ENCODE measurements at places on chromosomes 3 and 15.

GRCh38 chr3:4565809-4566501 lies 72.8 kb downstream of the ITPR1 start:
- DNase-seq = no peak

DNA sequence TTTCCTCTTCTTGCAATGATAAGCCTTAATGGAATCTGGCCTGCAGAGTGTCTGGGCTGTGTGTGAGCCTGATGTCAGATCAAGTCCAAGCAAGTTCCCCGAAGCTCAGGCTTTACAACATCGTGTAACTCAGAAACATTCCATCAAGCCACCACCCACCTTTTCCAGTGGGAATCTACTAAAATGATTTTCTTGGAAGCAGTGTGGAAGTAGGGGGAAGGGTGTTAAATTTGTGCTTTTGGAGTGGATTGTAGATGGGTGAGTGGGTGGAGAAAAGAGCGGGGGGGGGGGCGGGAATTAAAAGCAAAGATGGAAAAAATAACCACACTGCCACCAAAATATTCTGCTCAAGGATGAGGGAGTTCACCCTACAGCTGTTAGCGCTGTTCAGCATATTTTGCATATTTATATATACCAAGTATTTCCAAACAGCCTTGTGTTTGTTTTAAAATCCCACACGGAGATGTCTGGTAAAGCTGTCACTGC lies 53.6 kb downstream of the VGLL3 start:
- no peak for DNase-seq

- no peak for DNase-seq
Measured at GRCh38 chr3:126343649-126344035, 13.6 kb downstream of the KLF15 start.

DNA sequence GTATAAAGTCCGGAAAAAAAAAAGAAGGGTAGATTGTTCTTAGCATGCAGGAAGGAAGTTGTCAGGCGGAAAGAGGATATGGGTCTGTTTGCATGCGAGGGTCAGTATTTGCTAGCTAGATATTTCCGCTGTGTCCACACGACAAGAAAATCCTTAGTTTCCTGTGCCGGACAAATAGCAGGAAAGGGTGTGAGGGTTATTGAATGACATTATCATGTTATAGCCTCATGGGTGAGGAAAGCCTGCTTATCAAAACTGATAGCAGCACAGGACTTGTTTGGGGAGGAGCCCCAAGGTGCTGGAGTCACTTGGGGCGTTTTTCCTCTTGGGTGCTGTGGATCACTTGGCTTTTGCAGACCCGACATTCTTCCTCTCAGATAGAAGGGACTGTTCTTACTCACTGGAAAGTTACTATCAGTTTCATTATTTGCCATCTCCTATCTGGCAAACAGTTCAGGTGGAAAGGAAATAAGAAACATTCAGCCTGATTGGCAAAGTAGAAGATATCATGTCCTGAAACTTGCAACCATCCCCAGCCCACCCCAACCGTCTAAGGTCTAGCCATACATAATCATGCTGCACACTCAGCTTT lies 127.2 kb upstream of the DPH6 start:
- no peak for DNase-seq

DNA sequence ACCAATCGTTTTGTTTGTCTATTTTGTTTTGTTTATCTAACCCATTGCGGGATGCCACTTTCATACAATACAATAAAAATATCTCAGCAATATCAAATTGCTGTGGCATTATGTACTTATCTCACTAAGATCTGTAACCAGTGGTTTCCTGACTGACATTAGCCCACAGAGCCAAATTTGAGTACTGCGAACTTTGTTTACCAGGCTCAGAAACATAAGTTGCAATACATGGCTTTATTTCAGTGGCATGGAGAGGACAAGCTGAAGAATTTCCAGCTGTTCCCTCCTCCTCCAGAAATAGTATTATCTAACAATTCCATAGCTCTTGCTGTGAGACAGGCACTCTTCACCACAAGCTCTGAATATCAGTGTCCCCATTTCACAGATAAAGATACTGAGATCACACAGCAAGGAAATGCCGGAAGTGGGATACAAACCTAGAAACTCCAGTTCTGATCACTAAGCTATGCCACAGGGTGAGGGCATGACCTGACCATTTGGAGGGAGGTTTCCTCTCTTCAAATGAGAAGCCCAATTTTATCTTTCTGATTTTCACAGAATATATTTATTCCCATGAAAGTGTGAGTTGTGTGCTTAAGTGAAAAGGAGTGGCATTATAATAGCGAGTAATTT lies 469.9 kb upstream of the CBLB start:
- DNase-seq = no peak

GRCh38 chr3:27752926-27753325 lies 30.8 kb upstream of the EOMES start:
- no peak for DNase-seq

DNA sequence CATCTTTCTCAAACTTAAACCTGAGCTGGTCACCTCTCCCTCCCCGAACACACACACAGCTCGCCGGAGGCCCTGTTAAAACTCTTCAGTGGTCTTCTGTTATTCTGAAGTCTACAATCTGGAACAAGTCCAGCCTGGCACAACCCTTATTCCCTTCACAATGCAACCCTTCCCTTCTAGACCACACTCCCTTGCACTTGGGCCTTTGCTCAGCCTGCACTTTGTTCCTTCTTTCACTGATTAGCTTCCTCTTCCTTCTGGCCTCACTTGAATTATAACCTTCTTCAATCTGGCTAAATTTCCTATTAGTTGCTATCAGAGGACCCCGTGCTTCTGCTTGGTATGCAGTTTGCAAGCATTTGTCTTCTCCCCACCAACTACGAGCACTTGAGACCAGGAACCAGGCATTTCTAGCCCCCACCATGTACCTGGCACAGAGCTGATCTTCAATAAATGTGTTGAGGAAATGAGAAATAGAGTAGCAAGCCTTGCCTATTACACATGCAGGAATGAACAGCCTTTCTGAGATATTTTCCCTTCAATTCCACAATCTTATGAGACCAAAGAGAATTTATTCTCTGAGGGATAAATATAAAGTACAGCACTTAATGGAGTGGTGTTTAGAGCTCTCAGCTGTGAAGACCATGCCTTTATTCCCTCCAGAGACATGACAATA lies 663.1 kb upstream of the ADAMTS9 start:
- DNase-seq = no peak

GRCh38 chr15:49991587-49991986 lies 127.4 kb downstream of the ATP8B4 start:
- no peak for DNase-seq

DNA sequence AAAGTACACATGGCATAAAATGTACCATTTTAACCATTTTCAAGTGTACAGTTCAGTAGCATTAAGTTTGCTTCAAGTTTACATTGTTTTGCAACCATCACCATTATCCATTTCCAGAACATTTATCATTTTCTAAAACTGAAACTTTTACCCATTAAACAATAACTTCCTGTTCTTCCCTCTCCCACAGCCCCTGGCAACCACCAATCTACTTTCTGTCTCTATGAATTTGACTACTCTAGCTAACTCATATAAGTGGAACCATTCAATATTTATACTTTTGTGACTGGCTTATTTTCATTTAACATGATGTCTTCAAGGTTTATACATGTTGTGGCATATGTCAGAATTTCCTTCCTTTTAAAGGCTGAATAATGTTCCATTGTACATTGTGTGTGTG lies 19.9 kb downstream of the TMEM62 start:
- DNase-seq = no peak

DNA sequence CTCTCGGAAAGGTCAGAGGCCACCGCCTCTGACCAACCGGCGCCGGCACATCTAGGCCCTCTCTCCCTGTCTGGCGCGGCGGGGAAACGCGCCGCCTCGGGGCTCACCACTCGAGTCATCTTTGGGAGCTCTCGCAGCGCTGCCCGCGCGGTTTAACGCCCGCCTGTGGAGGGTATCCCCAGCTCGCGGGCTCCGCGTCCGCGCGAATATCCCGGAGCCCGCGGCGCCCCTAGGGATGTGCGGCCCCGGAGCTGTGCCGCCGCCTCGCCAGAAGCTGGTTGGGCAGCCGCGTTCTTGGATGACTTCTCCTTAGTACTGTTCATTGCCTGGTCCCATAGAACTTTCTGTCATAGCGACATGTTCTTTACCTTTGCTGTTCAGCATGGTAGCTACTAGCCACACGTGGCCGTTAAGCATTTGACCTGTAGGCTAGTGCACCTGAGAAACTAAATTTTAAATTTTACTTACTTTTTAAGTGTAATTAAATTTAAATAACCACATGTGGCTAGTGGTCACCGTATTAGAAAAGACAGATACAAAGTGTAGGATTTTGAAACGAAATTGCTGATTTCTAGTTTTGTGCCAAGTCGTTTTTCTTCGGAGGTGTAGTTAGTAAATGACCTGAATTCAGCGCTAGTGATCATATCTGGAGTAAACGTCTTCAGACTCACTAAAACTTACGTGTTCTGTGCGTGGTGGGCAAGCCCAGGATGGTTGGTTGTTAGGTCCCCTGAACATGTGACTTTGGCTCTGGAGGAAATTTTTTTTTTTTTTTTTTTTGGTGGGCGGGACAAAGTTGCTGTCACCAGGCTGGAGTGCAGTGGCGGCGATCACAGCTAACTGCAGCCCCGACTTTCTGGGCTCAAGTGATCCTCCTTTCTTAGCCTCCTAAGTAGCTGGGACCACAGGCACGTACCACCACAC lies 835 bp downstream of the ARIH2 start:
- peak; percentile 74 for DNase-seq

GRCh38 chr15:85534031-85534430 lies 153.6 kb downstream of the AKAP13 start:
- DNase-seq = peak; percentile 69

GRCh38 chr3:106229495-106230278 lies 360.9 kb upstream of the CBLB start:
- DNase-seq = no peak

GRCh38 chr3:129567939-129568338 lies 25.0 kb downstream of the H1-8 start:
- no peak for DNase-seq

- DNase-seq = no peak
Measured at GRCh38 chr3:64008017-64008416, 15.3 kb downstream of the PSMD6 start.

DNA sequence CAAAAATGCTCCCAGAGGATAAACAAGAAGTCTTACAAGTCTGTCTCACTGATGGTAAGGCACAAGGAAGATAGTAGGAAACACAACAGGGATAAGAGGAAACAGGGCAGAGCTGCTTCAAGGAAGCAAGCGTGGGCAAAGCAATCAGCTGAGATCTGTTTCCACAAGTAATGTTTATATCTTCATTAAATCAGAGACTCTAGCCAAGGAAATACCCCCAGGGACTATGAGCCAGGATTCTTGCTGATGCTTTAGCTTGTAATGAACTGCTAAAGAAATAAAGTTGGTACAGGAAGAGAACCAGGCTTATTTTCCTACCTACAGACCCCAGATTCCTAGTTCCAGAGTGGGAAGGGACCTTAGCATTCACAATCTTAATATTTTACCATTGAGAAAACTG lies 112.7 kb upstream of the C3orf80 start:
- no peak for DNase-seq
